ENCODE measurements at places on chromosomes 1 and 21.

DNA sequence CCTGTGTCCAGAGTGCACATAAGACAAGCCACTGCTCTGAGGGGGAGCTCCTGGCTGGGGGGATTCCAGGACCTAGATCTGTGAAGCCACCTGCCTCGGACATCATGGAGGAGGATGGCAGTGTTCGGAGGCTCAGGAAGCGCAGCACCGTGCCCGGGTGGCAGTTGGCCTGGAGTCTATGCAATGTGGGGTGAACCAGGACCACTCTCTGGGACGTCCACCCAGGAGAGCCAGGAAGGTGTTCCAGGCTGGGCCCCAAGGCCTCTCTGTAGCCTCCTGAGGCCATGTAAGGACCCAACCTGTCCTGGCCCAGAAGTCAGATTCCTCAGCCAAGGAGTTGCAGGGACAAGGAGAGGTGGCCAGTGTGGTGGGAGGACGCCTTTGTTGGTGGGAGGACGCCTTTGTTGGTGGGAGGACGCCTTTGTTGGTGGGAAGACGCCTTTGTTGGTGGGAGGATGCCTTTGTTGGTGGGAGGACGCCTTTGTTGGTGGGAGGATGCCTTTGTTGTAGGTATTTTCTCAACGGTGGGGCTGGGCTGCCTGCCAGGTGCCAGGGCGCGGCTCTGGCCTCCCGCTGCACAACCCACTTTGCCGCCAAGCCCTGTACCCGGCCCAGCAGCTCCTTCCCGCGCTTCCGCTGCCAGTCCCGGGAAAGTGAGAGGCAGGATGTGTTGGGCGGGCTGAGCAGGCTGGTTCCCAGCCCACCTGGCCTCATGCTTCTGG is 30.6 kb upstream of the BMP8B start:
- DNase-seq: no peak

DNA sequence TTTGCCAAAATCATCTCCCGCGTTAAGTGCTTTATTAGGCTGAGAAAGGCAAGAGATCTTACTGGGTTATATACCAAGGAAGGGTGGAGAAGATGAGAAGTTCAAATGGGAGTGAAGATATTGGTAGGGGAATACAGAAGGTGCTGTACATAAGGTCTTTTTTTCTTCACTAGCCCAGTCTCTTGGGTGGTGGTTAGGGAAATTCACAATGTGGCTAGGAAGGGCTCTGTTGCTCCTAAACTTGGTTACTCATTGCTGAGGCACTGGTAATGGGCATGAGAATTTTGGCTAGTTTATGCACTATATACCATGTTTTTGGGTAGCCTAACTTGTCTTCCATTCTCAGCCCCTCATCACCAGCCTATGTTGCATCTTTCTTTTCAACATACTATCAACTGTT is 50.6 kb downstream of the LHX4 start:
- no peak for DNase-seq

- DNase-seq: no peak
These were observed 214.7 kb upstream of the NRIP1 start for GRCh38 chr21:15279482-15279881.

GRCh38 chr1:117646007-117646811 is 40.4 kb downstream of the TENT5C start:
- no peak for DNase-seq

DNA sequence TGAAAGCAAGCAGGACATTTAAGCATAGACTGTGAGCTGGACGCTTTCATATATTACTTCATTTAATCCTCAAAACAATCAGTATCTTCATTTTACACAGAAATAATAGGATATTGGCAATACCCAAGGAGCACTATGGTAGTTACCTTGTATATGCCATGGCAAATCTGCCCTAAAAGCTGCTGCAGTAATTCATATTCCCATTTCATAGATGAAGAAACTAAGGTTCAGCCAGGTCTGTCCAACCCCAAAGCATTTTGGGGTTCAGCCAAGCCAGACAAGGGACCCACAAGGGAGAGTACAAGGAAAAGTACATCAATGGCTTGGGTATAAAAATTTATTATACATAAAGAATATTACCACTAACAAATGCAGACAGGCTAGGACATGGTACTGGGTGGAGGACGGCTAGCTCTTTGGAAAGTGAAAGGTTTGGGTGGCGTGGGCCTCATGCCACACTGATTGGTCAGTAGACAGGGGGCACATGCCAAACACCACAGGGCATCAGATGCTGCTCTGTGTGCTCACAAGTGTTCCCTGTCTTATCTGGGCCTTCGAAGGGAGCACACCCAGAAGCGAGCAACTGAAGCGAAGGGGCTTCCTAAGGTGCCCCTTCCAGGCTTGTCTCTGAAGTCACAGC is 23.9 kb upstream of the PTAFR start:
- DNase-seq: no peak

- no peak for DNase-seq
These were observed 27.5 kb upstream of the TCEA3 start for GRCh38 chr1:23452011-23452411.

DNA sequence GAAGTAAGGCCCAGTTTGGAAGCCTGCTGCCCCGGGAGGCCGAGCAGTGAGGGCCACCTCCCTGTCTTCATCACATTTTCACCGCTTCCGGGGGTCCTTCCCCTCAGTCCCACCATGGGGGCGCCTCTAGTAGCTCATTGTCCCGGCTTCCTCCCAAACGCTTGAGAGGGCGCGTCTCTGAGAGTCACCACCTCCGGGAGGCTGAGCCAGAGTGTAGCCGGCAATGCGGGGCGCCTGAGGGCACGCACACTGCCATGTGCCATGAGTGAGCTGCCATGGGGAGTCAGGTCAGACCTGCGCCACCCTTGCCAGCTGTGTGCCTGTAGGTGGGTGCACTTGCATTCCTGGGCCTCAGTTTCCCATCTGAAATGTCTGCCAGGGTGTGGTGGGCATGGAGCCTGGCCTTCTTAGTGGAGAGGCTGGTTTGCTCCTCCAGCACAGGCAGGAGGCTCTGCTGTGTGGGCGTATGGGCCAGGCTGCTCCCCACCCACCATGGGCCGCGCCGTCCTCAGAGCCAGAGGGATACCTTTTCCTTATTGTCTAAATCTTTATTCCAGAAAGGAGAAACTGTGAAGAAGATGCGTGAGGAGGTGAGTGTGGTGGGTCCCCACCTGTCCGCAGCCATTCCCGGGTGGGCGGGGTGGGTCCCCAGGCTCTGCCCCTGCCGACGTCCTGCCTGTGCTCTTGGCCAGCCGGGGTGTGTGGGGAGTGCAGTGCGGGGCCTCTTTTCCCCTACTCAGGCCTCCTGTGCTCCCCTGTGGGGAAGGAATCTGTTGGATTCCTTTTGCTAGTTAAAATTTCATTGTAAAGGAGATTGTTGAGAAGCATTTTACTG is 81.3 kb upstream of the COL6A1 start:
- no peak for DNase-seq
